Activated CD4-positive, alpha-beta T cell treated with anti-CD3 and anti-CD28 coated beads, Interleukin-2, Interleukin-6, amounts not matched to agents 100 ng/mL and 50 ng/mL, durations not matched to agents 16 hours and 8 hours (primary cell): ENCODE measurements at places on chromosomes 1 and 21.

- DNase-seq, result no peak
Measured at GRCh38 chr1:96087719-96088118, 633.9 kb upstream of the PTBP2 start.

DNA sequence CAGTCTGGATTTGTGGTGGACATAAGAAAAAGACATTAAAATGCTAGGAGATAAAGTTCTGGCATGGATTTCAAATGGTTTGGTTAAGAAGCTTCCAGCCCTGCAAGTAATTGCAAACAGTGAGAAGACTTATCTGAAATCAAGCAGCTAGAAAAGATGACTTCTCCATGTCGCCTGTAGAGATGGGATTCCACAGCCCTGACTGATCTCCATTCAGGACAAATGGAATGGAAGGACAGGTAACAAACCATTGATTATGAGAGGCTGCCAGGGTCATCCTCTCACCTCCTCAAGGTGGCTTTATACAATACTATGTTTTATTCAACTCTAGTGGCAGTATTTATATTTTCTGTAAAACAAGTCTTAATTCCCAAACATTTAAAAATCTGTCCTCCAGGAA, 237.9 kb downstream of the HLX start:
- DNase-seq, result no peak

GRCh38 chr1:185971688-185972087, 237.5 kb downstream of the HMCN1 start:
- DNase-seq, result no peak

GRCh38 chr1:196877964-196878363, 9.9 kb upstream of the CFHR4 start:
- DNase-seq, result no peak

- DNase-seq, result peak; percentile 57
Measured at GRCh38 chr1:160108888-160109662, 6.5 kb upstream of the ATP1A2 start.

- no peak for DNase-seq
Measured at GRCh38 chr1:207145401-207146058, 41.5 kb downstream of the C4BPA start.

GRCh38 chr21:31078796-31079195, 40.5 kb upstream of the KRTAP19-8 start:
- DNase-seq, result peak; percentile 66

GRCh38 chr21:17432732-17433057, 80.1 kb upstream of the CXADR start:
- DNase-seq, result no peak

DNA sequence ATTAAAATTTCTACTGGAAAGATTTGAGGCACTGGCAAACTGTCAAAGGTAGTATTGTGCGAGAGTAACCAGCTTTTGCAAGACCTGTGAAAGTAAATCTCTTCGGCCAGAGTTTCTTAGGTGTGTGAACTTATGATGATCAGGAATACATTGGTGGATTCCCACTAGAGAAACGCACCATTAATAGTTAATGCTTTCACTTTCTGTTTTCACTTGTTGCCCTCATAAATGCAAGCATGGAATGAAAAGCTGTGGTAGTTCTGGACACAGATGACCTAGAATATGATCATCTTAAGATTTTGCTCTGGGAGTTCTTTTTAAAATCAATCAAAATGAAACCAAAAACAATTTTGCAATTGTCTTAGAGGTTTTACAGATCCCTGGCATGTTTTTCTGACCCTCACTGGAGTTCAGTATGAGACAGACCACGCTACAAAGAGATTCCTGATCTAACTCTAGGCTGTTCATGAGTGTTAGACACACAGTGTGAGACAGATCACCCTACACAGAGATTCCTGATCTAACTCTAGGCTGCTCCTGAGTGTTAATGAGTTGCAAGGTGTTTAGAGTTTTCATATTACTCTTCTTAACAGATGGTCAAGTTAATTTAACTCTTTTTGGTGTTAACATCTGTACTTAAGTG, 98.8 kb downstream of the SDCCAG8 start:
- no peak for DNase-seq

- DNase-seq, result no peak
Measured at GRCh38 chr1:206075786-206076755, 23.1 kb downstream of the RHEX start.

- no peak for DNase-seq
Measured at GRCh38 chr1:90876101-90876500, 145.7 kb downstream of the ZNF644 start.

GRCh38 chr1:2148691-2149090, 45.9 kb downstream of the FAAP20 start:
- DNase-seq, result peak; percentile 72

GRCh38 chr21:42680429-42680828, 27.0 kb downstream of the PDE9A start:
- no peak for DNase-seq

DNA sequence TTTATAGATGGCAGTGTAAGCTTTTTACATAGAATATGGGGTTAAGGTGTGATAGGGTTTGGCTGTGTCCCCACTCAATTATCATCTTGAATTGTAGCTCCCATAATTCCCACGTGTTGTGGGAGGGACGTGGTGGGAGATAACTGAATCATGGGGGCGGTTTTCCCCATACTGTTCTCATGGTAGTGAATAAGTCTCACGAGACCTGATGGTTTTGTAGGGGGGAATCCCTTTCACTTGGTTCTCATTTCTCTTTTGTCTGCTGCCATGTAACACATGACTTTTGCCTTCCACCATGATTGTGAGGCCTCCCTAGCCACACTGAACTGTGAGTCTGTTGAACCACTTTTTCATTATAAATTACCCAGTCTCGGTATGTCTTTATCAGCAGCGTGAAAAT, 290.3 kb upstream of the B3GALT2 start:
- DNase-seq, result no peak

DNA sequence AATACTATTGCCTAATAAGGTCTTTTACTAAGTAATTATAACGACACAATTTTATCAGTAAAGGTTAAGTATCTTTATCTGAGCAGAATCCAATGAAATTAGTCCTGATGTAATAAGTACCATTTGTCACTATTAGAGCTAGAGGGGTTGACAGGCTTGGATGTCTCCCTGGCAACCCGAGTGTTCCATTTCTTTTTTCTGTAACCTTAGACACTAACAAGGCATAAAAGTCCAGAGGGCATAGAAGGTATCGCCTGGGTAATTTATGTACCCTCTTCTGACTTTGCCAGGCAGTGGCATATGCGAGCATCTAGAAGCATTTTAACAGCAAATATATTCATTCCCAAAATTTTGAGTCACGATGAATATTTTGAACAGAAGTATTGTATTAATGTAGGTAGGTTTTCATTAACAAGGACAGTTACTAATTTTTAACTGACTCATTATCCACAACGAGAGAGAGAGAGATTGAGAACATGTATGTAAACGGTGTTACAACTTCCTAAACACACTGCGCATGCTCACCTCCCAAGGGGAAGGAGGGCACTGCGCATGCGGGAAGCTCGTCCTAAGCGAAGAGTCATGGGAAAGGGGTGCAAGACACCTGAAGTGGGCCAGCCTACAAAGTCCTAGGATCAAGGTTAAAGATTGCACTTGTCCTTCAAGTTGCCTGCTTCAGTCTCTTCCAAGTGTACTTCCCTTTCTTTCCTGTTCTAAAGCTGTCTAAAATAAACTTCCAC, 423.9 kb downstream of the DSCAM start:
- no peak for DNase-seq

DNA sequence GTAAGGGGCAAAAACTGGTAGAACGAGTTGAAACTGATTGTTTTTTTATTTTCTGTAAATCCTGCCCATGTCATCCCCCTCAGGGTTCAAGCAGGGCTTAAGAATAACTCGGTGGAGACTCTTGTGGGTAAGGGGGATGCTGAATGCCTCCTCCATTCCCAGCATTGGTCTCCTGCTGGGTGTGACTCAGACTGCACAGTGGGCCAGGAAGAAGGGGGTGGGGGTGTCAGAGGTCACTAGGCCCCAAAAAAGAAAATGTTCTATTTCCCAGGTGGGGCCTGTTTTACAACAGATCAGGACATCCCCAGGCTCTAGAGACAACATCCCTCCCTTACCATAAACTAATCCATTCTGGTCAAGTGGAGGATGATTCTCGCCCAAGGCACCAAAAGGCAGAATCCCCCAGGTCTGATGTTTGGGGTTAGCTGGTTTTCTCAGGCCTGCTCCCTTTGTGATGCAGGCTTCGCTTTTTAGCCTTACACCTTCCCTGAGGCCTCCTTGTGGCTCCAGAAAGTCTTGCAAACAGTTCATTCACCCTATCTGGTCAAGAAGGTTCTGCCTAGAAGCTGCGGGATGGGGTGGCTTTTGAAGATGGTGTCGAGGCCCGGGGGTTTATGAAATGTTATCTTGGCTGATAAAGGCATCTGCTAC, 10.7 kb upstream of the GRHL3 start:
- no peak for DNase-seq

DNA sequence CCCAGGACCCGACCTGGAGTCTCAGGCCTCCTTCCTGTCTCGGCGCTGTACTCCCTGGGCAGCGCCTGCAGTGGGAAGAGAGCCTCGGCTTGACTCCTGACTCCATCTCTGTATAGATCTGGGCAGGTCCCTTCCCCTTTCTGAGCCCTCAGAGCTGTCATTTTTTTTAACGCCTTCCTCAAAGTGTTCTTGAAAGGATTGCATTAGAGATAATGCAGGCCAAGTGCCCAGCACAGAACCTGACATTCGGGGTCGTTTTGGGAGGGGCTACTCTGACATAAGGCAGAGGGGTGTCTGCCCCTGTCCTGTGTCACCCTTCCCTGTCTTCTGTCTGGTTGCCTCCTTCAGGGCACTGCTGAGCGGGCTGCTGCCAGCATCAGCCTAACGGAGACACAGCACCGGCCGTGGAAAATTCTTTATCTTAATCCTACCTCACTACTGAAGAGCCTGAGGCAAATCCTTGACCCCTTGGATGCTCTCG, 271.6 kb downstream of the TRABD2B start:
- DNase-seq, result no peak

- no peak for DNase-seq
Measured at GRCh38 chr1:3264456-3264855, 190.0 kb upstream of the ARHGEF16 start.

DNA sequence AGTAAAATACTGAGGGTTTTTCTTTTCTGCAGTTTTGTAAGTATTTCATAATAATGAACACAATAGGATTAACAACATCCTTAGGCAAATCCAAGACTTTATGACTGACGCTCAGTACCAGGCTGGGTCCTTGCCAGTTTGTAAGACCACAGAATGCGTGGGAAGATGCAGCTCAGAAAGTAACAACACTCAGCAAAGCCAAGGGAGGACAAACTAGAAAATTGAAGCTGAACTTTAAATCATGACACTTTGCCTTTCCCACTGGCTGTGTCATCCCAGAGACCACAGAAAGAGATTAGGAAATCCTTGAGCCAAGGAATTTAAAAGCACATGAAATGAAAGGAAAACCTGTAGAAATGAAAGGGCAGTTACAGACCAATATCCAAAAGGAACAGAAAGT, 426.3 kb upstream of the CHRM3 start:
- DNase-seq, result no peak

GRCh38 chr1:199161319-199161680, 522.5 kb downstream of the PTPRC start:
- no peak for DNase-seq

GRCh38 chr21:31869750-31870149, 3.1 kb upstream of the HUNK start:
- no peak for DNase-seq

GRCh38 chr1:244665771-244666217, 12.9 kb downstream of the DESI2 start:
- no peak for DNase-seq

DNA sequence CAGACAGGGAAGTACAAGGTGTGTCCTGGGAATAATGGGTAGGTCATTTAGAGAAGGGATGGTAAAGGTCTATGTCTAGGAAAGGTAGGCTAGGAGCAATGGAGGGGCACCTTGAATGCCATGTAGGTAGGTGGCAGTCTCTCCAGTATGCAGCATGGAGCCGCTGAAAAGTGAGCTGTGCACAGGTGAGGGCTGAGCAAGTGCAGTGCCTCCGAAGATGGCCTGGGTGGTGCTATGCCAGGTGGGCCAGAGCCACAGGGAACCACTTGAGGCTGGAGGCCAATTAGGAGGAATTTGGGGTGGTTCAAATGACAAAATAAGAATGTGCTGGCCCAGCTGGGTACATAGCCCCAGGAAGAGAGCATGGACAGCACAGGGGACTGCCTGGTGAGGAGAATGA, 25.0 kb downstream of the RNU5D-1 start:
- DNase-seq, result no peak

GRCh38 chr1:179021873-179022272, 3.8 kb upstream of the FAM20B start:
- DNase-seq, result no peak

GRCh38 chr1:152917794-152918193, 9.4 kb downstream of the IVL start:
- DNase-seq, result no peak

GRCh38 chr1:19559641-19560040, 74.3 kb upstream of the CAPZB start:
- no peak for DNase-seq
